ENCODE measurements at places on chromosomes 4 and X.
A peak's percentile ranks its signal among the peaks of the same experiment; 100 is the strongest.

DNA sequence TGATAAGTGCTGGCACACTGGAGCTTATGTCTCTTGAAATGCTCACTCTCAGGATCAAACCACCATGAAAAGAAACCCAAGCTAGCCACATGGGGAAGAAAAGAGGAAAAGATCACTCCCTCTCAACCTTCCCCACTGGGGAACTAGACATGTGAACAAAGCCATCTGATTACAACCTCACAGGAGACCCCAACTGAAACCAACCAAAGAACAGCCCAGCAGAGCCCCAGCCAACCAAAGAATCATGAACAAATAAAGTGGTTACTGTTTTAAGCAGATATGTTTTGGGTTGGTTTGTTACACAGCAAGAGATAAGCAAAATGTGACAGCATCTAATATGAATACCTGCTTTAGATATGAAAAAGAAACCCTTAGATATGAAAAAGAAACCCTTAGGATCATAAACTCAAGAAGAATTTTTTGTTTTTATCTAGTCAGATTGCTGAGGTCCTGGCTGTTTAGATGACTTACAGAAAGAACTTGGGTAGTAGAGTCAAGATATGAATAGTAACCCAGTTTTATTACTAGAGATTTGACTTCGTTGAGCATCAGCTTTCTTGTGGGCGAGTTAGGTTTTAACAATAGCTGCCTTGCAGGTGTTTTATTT lies 23.7 kb upstream of the TLR7 start:
- no peak for DNase-seq

DNA sequence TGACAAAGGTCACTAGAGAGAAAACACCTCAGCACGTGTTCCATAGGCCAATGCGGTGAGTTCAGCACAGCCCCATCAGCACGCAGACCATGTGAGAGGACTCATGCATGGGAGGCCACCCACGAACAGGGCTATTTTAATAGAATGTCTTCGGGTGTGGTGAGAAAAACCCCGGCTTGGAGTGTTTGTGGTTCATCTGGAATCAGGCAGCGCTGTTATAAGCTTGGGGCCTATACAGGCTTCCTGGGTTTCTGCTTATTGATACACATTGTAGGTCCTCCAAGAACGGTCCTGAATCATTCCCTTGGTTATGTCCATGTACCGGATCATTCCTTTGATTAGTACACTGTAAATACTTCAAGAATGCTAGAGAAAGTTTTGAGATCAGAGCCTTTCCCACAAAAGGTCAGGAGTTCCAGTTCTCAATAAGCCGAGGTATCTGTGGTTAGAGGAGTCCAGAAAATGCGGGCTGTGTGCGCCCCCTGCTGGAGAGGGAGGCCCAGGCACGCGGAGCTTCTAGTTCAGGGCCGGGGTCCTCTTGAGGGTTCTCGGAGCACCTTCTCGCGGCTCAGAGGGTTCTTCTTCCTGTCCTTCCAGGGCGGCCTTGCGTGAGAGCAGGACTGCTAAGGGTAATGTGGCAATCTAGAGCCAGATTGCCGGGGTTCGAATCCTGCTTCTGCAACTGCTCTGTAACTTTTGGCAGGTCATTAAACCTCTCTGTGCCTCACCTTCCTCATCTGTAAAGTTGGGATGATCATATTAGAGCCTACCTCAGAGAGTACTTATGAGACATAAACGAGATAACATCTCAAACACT lies 51.8 kb downstream of the TLR10 start:
- peak; percentile 50 for DNase-seq

- no peak for DNase-seq
These were observed 195.7 kb upstream of the IL1RAPL1 start for GRCh38 chrX:28391528-28391927.

DNA sequence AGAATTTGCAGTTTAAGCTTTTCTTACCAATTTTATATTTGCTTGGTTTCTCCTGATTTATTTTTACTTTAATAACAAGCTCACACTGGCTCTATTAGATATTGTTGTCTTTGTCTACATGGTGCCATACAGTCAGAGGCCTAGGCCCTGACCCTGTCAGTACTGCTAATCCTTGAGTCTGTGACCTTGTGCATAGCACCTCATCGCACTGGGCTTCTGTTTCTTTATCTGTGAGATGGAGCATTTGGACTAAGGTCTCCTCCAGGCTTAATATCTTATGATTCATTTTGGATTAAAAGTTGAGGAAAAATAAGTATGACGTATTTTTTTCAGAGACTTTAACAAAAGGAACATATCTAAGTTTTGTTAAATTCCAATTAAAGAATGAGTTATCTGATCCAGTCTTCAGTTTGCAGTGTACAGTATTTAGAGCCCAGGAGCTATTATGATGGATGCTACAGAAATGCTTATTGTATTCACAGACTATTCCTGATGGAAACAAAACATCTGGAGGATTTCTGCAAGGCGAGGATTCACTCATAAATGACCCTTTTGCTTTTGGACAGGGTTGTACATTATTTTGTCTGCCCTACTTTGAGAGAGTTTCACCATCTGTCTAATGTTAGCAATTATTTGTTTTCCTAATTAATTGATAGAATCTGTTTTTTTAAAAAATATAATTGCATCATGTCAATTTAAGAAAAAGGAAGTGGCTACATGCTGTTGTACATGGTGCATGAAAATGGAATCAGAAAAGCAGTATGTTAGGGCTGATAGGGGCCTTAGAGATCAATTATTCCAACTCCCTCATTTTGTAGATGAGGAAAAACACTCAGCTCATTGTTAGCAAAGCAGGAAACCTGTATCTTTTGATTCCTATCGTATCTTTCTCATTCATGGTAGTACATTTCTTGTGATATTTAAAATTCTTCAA lies 203.6 kb downstream of the BANK1 start:
- no peak for DNase-seq

- no peak for DNase-seq
These were observed 102.7 kb downstream of the SH3BGRL start for GRCh38 chrX:81304563-81304962.

GRCh38 chrX:132425744-132426318 lies 63.0 kb downstream of the MBNL3 start:
- no peak for DNase-seq

- DNase-seq = no peak
These were observed 72.1 kb upstream of the ETNPPL start for GRCh38 chr4:108834835-108835384.

DNA sequence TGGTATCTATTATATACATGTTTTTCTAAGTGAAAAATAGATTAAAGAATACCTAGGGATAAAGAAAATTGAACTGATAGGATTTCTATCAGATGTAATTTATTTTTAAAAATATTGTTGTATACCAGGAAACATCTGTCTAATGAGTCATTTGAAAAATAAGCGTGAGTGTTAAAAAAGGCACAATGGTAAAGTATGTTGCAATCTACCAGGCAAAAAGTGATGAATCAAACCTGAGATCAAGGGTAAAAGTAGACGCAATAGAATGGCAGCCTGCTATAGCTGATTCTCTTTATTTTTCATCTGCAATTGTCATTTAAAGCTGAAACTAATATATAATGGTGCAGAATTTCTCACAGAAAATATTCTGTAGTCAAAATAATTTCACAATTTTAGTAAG lies 1119.6 kb downstream of the PCDH18 start:
- no peak for DNase-seq

- DNase-seq = no peak
These were observed 585.7 kb upstream of the PABPC4L start for GRCh38 chr4:134787315-134787714.

GRCh38 chrX:72078411-72078810 lies 53.3 kb downstream of the RTL5 start:
- no peak for DNase-seq

DNA sequence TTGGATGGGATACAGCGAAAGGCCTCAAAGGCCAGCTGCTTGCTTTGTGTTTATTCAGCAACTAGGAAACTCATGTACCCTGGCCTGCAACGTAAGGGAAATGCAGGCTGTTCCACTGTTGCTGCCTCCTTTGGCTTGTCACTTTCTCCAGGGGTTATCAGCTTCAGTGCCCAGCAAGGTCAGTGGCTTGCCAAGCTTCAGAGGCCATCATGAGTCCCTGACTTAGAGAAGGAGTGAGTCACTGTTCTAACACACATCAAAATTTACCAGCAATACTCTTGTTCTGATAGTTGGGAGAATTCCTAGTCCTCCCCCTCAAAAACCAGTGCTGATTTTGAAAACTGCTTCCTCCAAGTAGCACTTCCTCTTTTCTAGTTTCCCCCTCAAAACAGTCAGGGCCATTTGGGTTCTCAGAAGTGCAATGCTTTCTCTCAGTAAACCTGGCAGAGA lies 250.8 kb downstream of the ARHGAP24 start:
- DNase-seq = no peak

DNA sequence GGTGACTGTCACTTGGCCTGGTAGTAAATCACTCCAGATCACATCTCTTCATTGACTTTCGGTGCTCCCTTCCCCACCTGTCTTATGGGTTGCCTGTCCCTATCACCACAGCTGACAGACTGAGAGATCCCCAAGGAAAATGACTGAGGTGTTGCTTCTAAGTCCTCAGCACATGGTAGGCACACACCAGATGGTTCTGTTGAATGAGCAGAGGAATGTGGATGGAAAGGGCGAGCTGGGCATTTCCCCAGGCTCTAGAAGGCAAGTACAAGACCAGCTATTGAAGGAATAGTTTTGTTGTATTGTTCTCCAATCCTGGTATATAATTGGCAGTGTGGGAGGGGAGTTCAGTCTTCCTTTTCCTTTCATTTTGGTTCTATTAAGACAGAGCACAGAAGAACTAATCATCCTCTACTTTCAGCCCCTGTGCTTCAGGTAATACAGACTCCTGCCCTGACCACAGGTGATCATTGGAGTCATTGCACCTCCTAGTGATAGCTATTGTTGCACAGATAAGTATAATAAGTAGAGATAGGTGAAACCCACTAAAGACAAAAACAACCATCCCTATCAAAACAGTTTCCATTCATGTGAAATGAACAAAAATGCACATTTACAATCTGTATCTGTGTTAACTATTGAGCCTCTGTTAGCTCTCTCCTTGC lies 158.6 kb downstream of the TRAM1L1 start:
- DNase-seq = no peak

GRCh38 chrX:100648458-100649417 lies 4.7 kb downstream of the SRPX2 start:
- no peak for DNase-seq
